ENCODE measurements at places on chromosomes 16 and 17.

DNA sequence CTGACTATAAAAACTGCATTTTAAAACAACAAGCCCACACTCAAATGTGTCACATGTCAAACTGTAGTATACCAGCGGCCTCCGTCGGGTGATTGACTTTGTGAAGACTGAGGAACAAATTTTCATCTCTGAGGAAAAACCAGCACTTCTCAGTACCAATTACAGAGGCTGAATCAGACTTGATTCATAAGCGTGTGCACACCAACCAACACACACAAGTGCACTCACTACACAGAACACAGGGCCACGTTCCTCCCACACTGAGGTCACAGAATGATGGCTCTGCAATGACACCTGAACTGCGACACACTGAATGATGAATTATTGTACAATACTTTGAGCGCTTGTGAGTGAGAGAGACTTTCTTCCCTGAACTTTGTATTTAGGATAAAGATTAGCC, 29.6 kb downstream of the XPO6 start:
- no peak for DNase-seq

DNA sequence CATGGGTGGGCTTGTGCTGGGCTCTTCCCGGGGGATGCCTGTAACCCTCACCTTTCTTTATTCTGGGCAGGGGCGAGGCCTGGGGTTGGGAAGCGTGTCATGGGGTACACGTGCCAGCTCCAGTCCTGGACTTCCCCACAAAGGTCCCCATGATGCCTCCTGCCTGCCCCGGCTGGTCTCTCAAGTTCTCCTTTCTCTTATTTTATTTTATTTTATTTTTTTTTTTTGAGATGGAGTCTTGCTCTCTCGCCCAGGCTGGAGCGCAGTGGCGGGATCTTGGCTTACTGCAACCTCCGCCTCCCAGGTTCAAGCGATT, 8.6 kb downstream of the ATP2A3 start:
- DNase-seq: no peak

- no peak for DNase-seq
These were observed 5.6 kb downstream of the SF3B3 start for GRCh38 chr16:70529051-70529777.

GRCh38 chr16:54696522-54696921, 234.1 kb upstream of the IRX5 start:
- DNase-seq: no peak

- peak; percentile 98 for DNase-seq
These were observed at the start of gene SKA2 for GRCh38 chr17:59154721-59155438. TSS of gene SKA2 (minus strand) at chr17:59155186. CDS start at chr17:59155163, 23 bp downstream.

DNA sequence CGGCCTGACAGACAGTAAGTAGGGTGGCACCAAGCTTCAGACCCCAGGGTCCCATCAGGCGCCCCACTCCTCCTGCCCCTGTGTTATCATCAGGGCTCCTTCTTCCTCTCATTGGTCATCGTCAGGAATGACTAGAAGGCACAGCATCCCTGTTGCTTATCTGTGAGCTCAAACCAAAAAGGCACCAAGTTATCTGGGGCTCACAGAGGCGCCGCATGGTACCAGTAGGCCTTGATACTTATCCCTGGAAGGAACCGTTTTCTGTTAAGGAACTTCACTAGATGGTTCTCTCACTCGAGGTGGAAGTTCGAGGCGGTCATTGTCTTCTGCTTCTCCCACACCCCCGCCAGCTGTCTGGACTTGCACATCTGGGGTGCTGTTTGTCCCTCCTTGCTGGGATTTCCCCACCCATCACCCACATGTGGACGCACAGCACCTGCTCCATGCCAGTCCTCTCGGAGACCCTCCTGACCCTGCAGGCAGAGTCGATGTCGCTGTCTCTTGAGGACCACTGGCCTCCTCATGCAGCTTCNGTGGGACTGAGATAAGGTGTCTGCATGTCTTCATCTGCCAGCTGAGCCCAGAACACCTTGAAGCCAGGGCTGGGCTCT, 52.1 kb downstream of the METRNL start:
- DNase-seq: no peak

- DNase-seq: no peak
These were observed 7.8 kb upstream of the TBC1D3B start for GRCh38 chr17:36184023-36184765.

DNA sequence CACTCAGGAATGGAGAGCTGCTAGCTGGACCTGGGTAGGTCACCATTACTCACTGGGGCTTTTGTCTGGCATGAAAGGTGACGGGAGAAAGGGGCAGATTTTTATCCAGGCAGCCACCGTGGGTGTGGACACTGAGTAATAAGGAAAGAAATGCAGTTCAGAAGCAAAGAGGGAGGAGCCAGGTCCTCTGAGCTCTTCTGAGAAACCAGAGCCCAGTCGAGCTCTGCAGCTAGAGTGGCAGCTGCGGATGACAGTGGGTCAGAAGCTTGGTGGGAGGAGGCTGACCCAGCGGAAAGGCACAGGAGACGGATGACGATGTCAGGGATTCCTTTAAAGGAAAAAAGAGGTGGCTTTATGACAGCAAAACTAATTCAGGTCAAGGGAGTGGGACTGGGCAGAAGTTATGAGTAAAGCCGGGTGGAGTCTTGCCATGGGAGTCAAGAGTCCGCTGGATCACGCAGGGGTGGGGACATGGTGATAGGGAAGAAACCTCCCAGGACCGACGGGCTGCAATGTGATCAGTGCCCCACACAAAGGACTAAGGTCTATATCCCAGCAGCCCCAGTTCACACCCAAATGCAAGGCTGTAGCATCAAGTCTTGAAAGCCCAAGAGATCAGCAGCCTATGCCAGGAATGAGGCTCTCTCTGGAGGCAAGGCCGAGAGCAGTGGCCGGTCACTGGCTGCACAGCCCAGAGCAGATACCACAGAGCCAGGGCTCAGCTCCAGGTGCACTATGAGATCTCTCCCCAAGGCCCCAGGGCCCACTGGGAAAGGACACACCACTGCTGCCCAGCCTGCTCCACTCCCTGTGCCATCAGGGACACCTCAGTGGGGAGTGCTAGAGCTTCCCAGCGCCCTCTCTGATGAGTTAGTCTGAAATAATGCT, 6.3 kb upstream of the MNT start:
- DNase-seq: no peak

DNA sequence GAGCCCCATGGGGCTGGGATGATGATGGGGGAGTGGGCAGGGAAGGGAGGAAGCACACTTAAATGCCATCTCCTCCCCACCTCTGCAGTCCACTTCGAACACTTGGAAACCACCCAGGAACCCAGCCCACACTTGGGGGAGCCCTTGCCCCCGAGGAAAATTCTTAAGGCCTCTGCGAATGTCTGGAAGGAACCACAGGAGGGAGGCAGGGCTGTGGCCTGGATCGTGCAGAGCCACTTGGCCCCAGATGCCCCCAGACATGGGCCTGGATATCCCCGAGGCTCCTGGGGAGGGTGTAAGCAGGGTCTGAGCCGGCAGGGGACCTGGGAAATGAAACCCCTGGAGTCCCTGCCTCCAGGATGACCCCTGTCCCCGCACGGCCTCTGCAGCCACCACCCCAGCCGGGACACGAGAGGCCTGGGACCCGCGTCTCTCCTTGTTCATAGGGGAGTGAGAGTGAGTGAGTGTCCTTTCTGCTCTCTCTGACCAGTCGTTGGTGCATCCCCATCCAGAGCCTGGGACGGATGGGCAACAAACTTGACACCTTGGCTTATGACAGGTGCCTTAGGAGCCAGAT, 11.8 kb upstream of the MTSS2 start:
- DNase-seq: no peak

DNA sequence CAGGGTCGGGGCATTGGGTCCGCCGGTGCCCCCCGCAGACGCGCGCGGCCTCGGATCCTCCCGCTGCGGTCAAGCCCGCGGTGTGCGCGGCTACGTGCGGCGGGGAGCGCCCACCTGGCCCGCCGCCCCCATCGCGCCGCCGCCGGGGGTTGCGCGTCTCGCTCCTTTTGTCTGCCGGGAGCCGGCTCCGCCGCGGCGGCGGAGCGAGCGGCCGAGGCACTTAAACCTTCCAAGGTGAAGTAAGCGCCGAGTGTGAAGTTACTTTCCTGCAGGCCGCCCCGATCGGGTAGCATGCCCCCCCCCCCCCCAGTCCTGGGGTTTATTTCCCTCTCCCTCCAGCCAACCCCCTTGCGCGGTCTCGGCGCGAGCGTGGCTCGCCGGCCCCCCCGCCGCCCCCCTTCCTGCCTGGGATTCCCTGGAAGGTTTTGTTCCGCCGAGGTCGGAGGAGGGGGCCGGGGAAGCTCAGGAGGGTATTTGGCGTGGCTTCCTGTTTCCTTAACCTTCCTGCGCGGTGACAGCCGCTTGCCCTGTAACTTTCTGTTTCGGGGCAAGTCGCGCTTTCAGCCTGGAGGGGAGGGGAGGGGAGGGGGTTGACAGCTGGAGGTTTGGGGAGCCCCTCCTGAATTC, 56.6 kb upstream of the GSE1 start:
- peak; percentile 50 for DNase-seq

DNA sequence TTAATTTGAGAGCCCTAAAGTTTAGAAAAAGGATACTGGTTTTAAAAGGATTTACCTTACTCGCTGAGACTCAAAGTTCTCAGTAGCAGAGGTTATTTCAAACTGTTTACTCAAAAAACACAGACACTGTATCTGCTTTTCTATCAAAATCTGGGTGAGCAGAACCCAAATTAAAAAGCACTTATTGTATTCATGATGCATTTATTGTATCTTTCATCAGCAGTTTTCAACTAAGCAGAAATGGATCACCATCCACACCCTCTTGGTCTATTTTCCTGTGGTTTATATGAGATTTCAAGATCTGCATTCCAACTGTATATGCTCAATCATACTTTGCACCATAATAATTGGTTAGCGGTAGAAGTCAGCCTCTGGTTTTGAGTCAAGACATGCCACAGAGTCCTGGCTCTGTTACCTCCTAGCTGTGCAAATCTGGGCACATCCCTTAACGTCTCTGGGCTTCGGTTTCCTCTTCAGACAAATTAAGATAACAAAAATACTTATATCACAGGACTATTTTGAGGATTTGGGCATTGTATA, 109.5 kb downstream of the ASIC2 start:
- DNase-seq: no peak
